ENCODE measurements at places on chromosomes 2 and 18.
A peak's percentile ranks its signal among the peaks of the same experiment; 100 is the strongest.

GRCh38 chr18:62954366-62954765 lies 239.0 kb downstream of the PHLPP1 start:
- DNase-seq, result peak; percentile 41

- no peak for DNase-seq
Observed at GRCh38 chr2:225556461-225556860, 157.0 kb downstream of the NYAP2 start.

GRCh38 chr2:165560377-165560988 lies 91.0 kb downstream of the CSRNP3 start:
- no peak for DNase-seq

DNA sequence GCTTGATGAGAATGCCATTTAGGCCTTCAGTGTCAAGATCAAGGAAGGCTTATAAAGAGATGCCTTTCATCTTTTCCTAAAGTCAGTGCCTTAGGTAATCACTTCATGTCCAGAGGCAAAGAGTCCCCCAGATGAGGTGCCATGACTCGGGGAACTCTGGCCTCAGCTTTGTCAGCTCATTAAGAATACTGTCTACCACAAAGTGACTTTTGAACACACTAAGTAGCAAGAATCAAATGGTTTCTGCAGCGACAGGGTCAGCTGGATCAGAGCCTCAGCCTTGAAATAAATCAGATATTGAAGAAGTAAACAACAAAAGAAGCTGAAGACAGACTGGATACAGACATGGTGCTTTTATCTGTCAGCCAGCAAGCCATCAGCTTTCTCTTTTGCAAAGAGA lies 120.1 kb upstream of the SLC39A10 start:
- peak; percentile 86 for DNase-seq

GRCh38 chr2:8152392-8153257 lies 529.2 kb upstream of the ID2 start:
- DNase-seq, result no peak

- no peak for DNase-seq
Observed at GRCh38 chr18:49017813-49018553, 67.2 kb upstream of the SMAD7 start.

DNA sequence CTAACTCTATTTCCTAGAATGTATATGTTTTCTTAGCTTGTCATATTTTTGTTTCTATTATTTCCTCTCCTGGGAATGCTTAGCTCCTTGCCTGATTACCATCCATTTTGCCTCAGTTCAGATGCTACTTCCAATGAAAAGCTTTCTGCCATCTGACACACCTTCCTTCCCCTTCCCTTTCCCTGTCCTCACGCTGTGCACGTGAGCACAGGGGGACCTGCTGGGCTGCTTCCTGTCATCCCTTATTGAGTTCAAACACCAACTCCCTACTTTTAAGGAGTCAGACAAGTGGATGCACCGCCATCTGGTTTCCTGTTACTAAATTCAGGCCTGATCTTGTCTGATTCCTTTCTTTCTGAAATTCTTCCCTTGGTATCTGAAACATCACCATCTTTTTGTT lies 2.4 kb upstream of the INO80C start:
- no peak for DNase-seq

GRCh38 chr2:151796774-151797173 lies 31.4 kb downstream of the ARL5A start:
- no peak for DNase-seq

DNA sequence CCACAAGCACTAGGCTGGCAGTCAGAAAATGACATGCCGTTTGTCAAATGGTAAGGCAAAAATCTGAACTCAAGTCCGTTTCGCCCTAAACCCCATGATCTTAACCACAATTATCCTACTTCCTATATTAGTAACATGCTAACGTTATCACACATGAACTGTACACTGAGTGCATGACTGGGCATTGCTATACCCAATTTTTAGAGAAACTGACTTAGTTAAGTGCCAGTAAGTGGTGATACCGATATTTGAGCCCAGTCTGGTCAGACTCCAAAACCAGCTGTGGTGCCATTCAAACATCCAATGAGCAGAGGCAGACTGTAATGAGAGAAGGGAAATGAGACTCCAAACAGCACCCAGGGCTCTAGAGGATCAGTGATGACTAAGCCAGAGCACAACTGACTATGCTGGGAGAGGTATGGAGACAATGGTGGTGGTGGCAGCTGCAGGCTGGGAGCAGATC lies 311.7 kb upstream of the PKDCC start:
- no peak for DNase-seq

- no peak for DNase-seq
Observed at GRCh38 chr2:113166187-113166645, 7.6 kb upstream of the PSD4 start.

- DNase-seq, result no peak
Observed at GRCh38 chr2:16546128-16546754, 119.4 kb downstream of the CYRIA start.

DNA sequence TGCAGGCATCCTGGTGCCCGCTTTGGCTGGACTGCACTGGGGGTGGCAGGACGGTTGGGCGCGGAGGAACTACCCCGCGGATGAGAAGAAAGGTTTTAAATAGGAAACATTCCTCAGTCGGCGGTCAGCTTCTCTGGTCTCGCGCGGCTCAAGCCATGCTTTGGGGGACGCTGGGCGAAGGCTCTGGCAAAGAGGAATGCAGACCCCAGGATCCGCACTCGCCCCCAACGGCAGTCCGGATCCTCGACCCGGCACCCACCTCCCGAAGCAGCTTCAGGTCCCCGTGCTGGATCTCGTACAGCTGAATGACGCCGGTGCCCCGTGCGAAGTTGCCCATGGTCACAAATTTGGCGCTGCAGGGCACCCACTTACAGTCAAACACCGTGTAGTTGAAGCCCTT lies 686 bp upstream of the PNO1 start:
- no peak for DNase-seq

GRCh38 chr2:8520791-8521344 lies 161.0 kb upstream of the ID2 start:
- DNase-seq, result no peak

GRCh38 chr2:38068234-38068633 lies 7.7 kb downstream of the CYP1B1 start:
- no peak for DNase-seq

DNA sequence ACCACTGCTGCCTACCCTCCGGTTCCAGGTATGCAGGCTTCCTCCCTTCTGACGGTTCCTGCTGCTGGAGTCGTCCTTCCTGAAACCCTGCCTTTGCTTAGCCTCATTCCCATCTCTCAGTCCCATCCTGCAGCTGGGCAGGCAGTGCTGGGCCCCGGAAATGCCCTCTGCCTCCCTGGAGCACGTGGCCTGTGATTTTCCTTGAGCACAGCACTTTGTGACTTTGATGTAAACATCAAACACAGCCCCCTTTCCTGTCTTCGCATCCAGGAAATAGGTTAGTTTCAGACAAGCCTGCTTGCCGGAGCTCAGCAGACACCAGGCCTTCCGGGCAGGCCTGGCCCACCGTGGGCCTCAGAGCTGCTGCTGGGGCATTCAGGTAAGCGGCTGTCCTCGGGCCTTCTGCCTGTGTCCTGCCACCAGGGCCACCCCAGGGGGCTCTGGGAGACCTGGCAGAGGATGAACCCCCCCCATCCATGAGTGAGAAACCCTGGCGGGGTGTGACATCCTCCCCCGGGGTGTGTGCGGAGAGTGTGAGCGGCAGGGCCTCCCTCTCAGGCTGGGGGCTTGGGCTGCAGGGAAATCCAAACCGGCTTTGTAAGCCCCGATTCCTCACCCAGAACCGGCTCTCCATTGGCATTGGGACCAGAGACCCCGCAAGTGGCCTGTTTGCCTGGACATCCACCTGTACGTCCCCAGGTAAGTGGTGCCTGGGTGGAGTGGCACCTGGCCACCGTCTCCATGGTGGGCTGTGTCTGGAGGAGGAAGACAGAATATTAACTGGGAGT lies at the start of gene ZAP70:
Gene ZAP70, plus strand, starts transcription at position 281 of the 788 bp plus-strand sequence. CDS start 10,461 bp downstream, outside the sequence.
- DNase-seq, result peak; percentile 21

DNA sequence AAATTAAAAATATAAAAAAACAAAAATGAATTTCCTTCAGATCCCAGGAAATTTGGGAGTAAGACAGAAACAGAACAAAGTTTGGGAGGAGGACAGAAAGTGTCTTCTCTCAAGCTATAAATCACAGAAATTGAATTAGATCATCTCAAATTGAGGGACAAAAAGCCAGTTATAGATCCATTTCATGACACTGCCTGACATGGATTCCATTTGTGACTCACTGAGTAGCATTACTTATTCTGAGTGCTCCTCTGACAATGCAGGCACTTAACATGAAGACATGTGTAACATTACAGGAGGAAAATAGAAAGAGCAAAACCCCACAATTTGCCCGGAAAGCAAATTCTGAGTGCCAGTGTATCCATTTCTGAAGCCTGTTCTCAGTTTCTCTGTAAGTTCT lies 63.9 kb upstream of the CREB1 start:
- no peak for DNase-seq

DNA sequence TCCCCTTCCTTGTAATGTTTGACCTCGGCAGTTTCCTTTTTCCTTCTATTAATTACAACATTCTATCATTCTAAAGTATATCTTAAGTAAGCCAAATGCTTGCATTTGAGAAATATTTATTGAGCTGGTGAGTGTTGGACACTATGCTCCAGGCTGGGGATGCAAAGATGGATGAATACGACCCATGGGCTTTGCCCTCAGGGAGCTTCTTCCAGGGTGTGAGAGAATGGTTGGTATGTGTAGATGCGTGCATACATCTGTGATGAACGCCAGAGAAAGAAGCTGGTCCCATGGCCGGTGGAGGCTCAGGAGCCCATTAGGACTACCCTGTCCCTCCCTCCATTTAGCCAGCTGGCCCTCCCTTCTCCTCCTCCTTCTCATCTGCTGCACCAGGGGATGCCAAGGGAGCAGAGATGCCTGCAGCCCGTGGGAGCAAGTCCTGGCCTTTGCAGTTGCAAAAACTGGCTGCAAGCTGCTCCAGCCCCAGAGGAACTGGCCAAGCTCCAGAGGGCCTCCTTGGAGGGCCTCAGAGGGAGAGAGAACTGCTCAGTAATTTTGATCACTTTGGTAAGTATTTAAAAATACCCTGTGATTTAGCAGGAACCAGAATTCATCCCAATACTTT lies 65.7 kb upstream of the FOSL2 start:
- DNase-seq, result no peak

DNA sequence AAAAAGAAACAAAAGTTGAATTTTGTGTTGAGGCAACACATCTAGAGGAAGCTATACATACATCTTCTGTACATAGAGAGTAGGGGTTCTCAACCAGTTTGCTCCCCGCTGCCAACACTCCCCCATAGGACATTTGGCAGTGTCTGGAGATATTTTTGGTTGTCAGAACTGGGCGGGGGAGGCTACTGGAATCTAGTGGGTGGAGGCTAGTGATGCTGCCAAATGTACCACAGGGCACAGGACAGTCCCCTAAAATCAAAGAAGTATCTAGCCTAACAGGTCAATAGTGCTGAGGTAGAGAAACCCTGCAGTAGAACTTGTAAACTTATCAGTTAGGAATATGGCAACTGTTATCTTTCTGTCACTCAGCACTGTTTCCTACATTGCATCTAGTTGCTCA lies 21.3 kb downstream of the ADAM23 start:
- DNase-seq, result no peak

DNA sequence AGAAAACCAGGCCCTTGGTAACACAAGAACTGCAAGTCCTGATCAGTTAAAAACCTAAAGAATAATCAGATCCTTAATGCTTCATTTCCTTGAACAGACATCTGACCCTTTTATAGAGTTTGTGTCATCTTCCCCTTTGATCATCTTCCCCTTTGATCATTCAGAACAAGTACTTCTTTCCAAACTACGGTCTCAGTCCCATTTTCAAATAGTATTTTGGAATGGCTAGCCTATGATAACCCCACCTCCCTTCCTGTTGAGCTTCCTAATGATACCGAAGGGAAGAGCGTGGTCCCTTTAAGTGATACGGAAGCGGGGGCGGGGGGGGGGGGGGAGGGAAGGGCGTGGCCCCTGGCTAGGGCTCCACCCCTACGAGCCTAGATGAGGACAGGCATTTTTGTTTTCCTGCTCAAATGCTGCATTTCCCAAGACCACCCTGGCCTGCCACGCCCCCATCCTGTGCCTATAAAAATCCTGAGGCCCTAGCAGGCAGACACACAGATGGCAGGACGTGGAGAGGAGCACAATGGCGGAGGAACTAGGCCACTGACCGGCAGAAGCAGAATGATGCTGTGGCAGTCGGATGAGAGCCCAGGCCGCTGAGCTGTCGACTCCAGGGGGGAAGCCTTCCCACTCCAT lies 24.1 kb upstream of the CHRNA1 start:
- DNase-seq, result peak; percentile 34

DNA sequence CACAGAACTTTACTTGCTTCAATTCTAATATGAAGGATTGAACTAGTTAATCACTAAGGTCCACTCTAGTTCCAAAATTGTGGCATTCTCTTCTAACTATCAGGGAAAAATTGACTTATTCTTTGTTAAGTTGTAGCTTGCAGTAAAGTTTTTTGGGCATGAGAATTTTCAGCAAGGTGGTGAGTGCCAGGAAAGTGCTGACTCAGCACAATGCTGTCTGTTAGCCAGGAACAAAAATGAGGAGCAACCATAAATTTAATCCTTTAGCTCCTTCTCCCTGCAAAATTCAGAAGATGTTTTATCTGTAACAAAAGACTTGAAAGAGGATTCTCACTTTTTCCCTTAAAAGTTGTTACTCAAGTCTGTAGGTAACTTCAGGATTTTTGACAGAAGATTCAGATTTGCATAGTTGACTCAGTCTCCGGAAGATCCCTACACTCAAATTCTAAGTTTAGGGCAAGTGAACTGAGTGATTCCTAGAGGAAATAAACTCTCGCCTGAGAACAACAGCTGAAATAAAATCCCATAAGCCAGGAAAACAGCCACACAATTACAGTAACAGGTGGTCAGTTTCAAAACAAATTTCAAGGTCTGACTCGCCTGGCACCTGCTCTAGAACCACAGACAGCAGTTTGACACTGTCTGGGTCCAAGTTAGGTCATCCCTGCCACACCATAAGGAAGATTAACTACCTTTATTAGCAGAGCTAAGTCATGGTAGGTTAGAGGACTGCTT lies 20.2 kb upstream of the DARS1 start:
- no peak for DNase-seq

- DNase-seq, result no peak
Observed at GRCh38 chr2:112108178-112108832, 29.9 kb upstream of the FBLN7 start.

DNA sequence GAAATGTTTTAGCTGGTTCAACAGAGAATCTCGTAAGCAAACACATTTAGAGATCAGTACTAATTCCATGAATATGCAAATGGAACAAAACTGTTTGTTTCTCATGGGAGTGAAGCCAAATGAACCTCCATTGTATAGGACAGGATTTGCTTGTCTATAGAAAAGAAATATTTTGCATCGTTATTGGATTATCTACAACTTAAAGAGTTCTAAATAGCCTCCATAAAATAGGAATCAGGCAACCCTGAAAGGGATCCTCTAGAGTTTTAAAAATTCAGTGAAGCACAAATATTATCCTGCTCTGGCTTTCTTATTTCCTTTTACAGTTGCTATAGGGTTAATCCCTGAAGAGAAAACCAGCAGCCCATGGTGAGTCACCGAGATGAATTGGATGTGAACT lies 378.4 kb upstream of the NRXN1 start:
- DNase-seq, result peak; percentile 45

DNA sequence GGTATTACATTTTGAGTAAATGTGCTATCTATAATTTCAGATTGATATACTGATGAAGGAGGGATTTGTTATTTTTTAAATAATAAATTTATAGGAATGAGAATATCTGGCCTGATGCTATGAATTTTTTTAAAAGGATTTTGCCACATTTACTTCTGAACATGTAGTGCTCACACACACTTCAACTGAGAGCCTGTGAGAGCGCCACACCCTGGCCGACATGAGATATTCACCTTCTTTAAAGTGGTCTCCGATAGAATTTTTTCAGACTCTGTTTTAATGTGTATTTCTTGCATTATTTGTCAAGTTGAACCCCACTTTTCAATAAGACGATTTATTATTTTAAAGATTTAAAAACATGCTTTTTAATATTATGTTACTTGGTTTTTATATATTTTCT lies 813.3 kb downstream of the DCC start:
- peak; percentile 49 for DNase-seq
